ENCODE measurements at places on chromosomes 6 and 20.

- no peak for DNase-seq
These were observed 23.0 kb upstream of the IL17A start for GRCh38 chr6:52162940-52163908.

DNA sequence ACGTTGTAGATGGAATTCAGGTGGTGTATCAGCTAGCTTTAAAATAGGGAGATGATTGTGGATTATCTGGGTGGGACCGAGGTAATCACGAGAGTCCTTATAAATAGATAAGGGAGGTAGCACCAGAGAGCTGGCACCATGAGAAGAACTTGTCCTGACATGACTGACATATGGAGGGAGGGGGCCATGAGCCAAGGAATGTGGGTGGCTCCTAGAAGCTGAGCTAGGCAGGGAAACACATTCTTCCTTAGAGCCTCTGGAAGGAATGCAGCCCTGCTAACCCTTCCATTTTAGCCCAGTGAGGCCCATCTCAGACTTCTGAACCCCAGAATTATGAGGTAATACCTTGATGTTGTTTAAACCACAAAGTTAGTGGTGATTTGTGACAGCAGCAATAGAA is 321.1 kb upstream of the SULF2 start:
- no peak for DNase-seq

DNA sequence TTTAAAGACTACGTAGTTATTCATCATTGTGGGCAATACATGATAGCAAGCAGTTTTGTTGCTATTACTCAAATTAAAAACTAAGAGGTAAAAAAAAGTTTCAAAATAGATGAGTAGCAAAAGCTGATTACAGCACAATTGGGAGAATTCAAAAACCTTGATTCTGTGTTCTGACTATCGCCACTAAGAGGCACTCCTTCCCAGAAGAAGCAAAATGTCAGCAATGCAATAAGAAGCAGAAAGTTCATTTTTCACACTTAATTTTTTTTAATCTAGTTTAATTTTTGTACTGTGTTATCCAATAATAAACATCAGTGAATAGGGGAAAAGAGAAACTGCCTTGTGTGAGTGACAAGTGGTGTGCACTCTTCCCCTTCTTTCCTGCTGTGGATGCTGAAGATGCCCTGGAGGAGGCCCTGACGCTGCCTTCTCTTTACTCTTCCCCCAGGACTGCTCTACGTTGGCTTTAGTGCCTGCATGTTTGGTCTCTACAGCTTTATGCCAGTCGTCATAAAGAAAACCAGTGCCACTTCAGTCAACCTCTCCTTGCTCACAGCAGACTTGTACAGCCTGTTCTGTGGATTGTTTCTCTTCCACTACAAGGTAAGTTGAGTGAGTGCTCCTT is 263.2 kb upstream of the PLN start:
- no peak for DNase-seq

GRCh38 chr20:58138395-58138794 is 90.1 kb downstream of the ANKRD60 start:
- DNase-seq, result no peak

- DNase-seq, result no peak
These were observed 81.7 kb upstream of the FOXP4 start for GRCh38 chr6:41464481-41464880.

DNA sequence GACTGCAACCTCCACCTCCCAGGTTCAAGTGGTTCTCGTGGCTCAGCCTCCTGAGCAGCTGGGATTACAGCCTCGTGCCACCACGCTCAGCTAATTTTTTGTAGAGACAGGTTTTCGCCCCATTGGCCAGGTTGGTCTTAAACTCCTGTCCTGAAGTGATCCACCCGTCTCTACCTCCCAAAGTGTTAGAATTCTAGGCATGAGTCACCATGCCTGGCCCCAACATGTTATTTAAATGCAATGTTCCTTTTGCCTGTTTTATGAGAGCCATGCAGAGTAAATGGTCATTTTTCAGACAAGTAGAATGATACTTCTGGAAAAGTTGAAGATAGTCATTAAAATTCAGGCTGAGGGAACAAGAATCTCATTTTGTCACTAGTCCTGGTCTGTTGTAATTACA is 43.8 kb upstream of the RPS6KA2 start:
- no peak for DNase-seq

DNA sequence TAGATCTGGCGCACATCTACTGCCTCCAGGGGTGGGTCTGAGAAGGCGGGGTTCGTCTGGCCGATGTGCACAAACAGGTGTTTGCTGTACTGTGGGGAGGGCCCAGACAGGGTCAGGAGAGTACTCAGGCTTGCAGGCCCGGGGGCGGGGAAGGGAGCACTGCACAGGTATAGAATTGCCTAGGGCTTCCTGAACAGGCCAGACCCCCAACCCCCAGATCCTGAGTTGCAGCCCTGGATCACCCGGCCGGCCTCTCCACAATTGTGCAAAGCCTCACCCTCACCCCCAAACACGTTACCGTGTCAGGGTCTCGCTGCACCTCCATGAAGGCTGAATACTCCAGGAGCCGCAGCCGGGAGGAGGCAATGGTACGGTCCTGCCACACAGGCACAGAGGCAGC is 7.8 kb downstream of the RPL10A start:
- no peak for DNase-seq

DNA sequence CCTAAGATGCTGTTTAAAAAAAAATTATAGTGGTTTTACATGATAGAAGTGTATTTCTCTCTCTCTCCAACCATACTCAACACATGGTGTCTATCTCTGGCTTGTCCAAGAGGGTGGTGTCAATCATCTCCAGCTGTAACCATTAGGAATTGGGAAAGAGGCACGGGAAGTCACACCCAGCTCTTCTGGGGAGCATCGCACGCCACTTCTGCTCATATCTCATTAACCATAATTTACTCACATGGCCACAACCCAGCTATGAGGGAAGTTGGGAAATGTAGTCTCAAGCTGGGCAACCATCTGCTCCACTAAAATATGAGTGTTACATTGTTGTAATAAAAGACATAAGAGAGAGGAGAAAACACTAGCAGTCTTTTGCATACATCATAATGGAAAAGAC is 30.4 kb upstream of the TSHZ2 start:
- DNase-seq, result no peak

DNA sequence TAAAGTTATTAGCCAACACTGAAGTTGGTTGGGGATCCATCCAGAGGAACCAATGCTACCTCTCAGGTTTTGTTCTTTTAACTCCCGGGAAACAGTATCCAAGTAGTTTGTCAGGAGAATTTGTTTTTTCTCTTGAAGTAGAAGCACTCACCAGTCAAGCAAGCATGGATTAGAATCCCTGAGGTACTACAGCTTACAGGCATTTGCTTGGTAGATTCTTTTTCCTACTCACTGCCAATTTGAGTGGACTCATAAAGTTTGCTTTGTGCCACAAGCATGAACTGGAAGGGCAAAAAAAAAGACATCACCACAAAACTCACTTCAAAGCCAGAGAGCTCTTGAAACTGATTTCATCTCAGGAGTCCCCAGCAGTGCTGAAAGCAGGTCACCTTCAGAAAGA is 167.4 kb downstream of the MBOAT1 start:
- no peak for DNase-seq
